ENCODE measurements at places on chromosomes 6 and 20.
A peak's percentile ranks its signal among the peaks of the same experiment; 100 is the strongest.

GRCh38 chr6:11258260-11259237 is 26.1 kb upstream of the NEDD9 start:
- DNase-seq = no peak

GRCh38 chr6:87716928-87717614 is 15.0 kb upstream of the AKIRIN2 start:
- DNase-seq = no peak

GRCh38 chr6:149231778-149232177 is 85.7 kb upstream of the TAB2 start:
- no peak for DNase-seq

GRCh38 chr6:26240157-26241032 is 124.6 kb upstream of the BTN3A2 start:
- DNase-seq = peak; percentile 83

DNA sequence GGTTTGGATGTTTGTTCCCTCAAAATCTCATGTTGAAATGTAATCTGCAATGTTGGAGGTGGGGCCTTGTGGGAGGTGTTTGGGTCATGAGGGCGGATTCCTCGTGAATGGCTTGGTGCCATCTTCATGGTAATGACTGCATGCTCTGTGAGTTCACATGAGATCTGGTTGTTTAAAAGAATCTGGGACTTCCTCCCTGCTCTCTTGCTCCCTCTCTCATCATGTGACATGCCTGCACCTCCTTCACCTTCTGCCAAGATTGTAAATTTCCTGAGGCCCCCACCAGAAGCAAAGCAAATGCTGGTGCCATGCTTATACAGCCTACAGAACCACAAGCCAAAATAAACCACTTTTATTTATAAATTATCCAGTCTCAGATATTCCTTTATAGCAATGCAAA is 250.3 kb upstream of the PLN start:
- no peak for DNase-seq

GRCh38 chr20:14406495-14406894 is 69.1 kb upstream of the FLRT3 start:
- no peak for DNase-seq

- DNase-seq = no peak
Measured at GRCh38 chr20:10260316-10260715, 41.7 kb downstream of the SNAP25 start.

DNA sequence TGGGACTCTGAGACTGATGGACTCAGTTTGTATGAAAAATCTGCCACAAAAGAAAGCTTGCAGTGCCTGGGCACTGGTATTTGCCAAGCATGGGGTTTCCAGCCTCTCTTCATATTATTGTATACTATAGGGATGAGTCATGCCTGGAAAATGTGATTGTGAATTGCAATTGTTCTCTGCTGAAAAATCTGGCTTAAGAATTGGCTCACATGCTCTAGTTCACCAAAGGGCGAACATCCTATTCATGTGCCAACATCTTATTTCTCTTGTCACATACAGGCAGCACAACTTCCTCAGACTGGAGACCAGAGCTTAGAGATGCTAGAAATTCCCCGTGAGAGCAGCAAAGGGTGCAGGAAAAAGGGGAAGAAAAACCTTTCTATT is 103.6 kb upstream of the KCNK16 start:
- no peak for DNase-seq

DNA sequence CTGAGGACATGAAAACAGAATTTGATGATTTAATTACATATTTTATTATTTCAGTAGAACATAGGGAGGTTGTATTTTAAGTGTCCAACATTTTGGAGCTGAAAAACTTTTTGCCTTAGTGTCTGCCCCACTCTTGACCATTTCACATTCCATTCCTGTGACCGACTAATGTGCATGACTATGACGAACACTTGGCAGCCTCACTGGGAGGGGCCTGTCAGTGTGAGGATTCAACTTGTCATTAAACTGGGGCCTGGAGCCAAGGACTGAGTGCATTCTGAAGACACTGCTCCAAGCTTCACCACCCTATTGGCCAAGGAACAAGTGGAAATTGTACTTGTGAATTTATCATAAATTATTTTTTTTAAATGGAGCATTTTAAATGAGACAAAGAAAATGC is 661.3 kb downstream of the BCKDHB start:
- DNase-seq = no peak

GRCh38 chr6:6730831-6731230 is 142.3 kb downstream of the LY86 start:
- no peak for DNase-seq

DNA sequence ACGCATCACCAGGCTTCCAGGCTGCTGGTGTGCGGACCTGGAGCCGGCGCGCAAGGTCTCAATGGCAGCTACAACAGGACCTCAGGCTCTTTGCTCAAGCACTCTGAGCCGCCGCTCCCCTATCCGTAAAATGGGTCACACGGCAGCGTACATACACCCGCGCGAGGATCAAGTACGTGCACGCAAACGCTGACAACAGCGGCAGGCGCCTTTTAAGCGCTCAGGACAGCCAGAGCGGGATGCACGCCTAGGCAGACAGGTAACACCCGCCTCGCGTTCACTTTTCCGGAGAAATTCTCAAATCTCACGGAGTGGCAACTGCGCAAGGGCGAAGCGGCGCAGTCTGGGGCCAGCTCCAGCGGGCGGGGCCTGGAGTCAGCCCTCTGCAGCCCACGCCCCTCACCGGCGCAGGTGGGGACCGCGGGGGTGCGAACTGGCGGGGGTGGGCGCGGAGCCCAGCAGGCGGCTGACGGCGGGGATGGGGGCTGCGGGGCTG is 535 bp downstream of the EXOC2 start:
- DNase-seq = peak; percentile 67

DNA sequence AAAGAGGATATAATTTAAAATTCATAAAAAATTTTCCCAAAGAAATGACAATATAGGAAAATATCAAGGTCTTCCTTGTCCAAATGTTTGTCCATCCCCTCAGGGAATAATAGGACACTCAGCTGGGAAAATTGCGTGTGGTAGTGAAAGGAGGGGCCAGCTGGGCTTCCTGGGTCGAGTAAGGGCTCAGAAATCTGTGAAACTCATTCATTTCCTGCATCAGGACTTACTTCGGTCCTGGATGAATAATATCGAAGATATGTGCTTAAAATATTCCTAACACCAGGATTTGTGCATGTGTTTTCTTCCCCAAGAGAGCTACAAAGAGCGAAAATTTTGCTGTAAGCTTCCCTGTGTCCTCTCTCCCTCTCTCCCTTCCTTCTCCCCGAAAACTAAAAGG is 118.2 kb upstream of the GJE1 start:
- no peak for DNase-seq

DNA sequence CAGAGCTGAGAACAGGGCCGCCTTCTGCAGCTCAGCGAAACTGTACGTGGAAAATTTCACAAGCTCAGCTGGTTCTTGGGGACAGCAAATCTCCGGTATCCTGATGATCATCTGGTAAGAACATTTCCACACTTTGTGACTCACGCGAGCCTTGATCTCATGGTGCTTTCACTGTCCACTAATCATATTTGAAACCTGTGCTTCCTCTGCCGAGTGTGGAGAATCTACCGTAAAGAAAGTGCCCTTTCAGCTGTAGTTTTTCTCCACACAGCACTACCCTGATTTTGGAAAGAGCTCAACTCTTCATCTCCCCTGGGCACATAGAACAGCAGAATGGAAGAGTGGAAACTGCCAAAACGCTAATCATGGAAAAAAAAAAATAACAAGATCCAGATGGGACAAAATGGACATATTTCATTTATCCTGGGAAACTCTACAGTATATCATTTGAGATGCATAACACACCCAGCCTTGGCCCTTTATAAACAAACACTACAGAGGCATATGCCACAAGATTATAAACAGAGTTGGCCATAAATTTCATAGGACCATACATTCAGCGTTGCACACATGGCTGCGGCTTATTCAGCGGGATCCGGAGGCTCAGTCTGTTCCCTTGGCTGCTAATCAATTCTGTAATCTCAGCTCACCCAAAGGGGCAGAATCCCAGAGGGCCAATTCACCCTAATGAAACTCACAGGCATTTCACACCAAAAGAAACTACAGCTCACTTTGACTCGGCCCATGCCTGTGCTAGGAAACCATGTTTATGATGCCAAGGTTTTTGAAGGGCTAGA is 434.5 kb downstream of the HDGFL1 start:
- no peak for DNase-seq

DNA sequence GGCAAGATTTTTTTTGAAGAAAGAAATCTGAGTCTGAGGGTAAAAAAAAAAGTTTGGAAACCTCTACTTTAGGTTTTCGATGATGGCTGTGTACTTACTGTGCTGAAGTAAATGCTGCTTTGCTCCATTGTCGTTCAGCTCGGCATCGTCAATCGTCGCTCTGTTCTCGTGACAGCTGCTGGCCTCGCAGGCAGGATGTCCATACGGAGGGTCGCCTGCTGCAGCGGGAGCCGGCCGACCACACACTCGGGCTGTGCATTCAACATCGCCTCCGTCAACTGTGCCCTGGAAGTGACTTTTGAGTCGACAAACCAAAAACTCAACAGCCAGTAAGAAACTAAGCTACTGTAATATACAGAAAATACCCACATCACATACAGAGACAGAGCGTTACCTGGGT is 53.1 kb upstream of the SMOC2 start:
- no peak for DNase-seq

- DNase-seq = no peak
Measured at GRCh38 chr20:51790256-51790655, 12.1 kb downstream of the SALL4 start.

GRCh38 chr20:25623225-25623735 is 534 bp downstream of the NANP start:
- peak; percentile 43 for DNase-seq

GRCh38 chr20:53757472-53757913 is 163.9 kb upstream of the ZNF217 start:
- no peak for DNase-seq

DNA sequence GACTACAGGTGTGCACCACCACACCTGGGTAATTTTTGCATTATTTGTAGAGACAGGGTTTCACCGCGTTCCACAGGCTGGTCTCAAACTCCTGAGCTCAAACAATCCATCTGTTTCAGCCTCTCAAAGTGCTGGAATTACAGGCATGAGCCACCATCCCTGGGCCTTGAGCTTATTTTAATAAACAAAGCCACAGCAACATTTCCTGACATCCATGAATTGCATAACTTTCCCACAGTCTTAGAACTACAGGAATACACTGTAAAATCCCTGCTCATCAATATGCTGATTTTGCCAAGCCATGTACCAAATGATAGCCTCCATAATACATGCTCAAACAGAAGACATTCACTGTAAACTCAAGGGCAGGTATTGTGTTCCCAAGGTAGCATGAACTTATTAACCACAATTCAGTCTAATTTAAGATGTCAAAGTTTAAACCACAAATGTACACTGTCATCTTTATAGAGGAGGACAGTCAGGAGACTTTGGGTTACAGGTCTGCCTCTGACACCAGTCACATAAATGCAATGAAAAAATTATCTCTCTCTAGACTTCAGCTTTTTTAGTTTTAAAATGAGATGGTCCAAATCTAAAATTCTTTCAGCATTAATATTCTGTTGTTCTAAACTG is 40.0 kb downstream of the NUDT3 start:
- DNase-seq = no peak

DNA sequence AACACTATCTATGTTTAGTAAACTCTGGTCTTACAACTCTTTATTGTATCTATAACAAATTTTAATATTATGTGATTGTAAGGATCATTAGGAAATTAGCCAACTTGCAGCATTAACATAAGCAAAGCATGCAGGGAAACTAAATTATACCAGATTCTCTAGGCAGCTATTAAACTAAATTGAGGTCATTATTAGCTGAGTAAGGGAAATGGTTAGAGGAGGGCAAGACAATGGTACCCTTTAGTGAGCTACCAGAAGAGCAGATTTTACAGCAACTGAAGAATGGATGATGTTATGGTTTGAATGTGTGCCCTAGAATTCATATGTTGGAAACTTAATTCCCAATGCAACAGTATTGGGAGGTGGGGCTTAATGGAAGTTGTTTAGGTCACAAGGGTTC is 79.1 kb downstream of the SMPDL3A start:
- DNase-seq = no peak

DNA sequence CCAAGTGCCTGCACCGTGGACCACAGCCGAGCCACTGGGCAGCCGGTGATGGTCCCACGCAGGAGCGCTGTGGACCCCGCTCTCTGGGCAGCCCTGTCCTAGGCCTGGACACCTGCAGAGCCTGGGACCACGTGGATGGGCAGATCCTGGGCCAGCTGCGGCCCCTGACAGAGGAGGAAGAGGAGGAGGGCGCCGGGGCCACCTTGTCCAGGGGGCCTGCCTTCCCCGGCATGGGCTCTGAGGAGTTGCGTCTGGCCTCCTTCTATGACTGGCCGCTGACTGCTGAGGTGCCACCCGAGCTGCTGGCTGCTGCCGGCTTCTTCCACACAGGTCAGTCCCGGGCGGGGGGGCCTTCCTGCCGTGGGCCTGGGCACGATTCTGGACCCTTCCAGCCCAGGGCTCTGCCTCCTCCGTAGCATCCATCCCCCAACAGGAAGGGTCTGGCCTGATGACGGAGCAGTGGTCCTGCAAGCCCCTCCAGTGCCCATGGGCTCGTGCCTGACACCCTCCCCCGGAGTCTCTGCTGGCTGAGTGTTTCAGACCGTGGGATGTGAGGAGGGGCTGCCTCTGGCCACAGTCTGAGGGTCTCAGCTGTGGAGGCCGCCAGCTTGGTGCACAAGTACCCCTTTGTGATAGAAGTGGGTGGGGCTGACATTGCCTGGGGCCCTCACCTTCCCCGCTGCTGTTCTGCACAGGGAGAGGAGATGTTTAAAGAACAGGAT is 572 bp downstream of the BIRC7 start:
- no peak for DNase-seq

DNA sequence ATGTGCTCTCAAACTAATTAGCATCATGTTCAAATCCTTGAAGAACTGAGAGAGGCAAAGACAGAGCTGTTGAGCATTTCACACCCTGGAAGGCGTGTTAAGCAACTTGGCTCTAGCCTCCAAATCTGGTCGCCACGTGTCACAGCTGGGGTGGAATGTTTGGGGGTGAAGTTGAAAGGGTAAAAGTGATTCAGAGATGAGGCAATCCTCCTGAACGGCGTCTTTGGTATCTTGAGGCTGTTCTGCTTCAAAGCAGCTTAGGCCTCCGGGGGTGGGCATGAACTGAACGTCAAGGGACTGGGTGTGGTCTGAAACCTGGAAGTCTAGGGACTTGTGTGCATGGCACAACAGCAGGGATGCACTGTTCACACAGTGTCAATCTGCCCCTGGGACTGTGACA is 62.3 kb downstream of the TRAM2 start:
- no peak for DNase-seq

DNA sequence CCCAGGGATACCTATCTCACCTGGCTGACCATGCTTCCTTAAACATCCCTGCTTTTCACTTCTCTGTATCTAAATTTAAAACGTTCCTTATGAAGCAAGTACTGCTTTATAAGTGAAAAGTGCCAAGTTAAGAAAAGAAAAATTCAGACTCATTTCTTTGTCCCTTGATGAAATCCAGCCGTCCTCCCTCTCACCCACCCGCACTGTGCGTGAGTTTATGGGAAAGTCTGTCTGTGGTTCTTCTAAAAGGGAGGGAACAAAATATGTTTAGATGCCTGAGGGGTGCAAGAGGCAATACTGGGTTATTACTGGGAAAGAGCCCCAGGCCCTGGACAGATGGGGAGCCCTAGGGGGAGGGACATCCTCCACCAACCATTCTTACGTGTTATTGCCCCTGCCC is 31.2 kb downstream of the SPDEF start:
- DNase-seq = no peak

All from T47D (cell line).